Right renal pelvis (tissue), 4 donors: ENCODE measurements at places on chromosomes 4 and X. TPM values are rescaled to one million over a fixed set of nuclear protein-coding genes. Genes with fewer than 3 reads are reported as not detected.
A peak's percentile ranks its signal among the peaks of the same experiment; 100 is the strongest.

The VCX2 gene
- not detected for polyA plus RNA-seq

DNA sequence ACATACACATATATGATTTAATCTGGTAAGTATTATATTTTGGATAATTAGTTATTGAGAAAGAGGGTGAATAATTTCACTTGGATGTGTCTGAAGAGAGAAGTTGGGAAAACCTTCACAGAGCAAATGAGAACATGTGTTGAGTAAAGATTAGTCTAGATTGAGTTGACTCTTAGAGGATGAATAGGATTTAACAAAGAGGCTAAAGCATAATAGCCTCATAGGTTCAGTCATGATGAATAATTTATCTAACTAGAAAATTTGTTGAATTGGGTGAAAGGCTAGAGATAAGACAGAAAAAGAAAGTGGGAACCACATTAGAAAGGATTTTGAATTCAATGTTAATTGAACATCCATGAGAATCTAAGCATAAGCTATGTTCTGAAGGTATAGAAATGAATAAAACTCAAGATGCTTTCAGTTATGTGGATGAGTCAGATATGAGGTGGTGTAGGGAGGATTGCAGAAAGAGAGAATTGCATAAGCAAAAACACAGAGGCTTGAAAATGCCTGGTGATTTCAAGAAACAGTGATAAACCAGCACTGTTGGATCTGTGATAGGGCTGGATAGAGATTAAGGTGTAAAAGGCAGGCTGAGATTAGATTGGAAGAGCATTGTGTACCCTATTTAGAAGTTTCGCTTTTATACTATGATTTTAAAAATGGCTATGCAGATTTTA is 207.6 kb upstream of the NR3C2 start:
- DNase-seq, result no peak

- no peak for DNase-seq
Observed at GRCh38 chr4:9866931-9867330, 85.5 kb downstream of the DRD5 start.

DNA sequence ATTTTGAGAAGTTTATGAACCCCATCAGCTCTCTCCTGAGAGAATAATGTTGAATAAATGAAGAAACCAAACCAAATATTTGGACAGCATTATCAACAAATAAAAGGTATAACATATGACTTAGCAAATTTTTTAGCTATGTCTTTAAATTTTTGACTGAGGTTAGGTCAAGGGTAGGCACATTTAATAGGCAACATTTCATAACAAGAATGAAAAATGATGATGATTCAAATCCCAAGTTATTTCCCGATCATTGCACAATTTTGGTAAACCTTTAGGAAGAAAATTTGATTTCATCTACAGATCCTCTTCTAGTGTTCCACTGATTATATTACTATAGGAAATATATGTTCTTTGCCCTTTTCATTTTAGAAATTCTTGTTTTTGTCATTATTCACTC is 123.7 kb upstream of the TLR3 start:
- no peak for DNase-seq

DNA sequence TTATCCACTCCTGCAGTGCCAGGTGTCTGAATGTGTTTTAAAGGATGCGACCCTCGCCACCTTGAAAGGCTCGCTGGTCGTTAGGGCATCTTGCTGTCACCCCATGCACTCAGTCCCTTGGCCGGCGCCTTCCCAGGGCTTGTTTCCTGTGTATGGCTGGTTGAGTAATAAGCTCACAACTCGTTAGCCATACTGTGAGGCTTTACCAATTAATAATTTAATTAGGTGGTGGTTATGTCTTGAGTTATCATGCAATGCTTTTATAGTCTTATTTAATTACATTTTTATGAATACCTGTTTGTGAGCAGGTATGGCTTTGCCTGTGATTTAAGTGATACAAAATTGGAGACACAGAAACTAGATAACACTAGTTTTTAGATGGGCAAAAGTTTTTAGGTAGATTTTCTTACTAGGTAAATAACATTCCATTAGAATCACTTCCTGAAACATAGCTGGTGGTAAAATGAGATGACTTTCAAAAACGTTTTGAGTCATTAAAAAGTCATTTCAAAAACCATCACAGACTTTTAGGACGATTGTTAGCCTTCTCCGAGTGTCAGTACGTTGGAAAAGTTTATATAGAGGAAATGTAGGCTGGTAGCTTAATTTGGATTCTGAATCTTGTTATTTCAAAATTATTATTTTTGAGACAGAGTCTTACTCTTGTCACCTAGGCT is 18.2 kb downstream of the PTTG2 start:
- no peak for DNase-seq

DNA sequence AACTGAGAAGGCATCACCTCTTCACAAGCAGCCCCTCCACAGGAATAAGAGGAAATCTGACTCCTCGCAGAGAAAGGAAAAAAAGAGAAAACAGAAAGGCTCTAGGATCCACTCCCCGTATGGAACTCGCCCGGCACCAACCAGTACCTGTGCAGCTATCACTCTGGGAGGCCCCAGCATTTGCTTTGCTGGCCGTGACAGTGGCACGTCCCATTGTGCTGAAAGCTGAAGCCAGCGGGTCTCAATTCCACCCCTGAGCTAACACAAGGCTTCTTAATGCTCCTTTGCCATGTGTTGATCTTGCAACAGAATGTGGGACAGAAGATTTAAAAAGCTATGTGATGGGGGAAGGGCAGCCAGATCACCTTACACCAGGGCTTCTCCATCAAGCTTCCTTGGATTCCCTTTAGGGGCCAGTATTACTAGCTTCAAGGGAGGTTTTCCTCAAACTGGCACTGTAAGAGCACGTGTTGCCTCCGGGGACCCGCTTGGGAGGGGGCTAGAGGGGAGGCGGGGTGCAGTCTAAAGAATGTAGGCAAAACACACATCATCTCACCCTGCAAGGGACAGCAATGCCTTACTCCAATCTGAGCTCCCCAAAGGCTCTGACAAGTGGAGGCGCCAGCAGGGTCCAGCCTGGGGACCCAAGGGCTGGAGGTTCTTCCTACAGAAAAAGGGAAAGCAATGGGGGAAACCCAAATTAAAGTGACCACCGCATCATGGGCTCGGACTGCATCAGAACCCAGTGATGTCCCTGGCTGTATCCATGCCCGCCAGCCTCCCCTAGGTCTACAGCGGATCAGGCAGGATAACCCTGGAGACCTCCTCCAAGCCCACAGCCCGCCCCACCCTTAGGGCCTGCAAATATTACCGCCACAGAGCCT is 1.2 kb downstream of the USP46 start:
- DNase-seq, result no peak

- DNase-seq, result no peak
Observed at GRCh38 chrX:11756354-11757318, 1.4 kb upstream of the MSL3 start.

DNA sequence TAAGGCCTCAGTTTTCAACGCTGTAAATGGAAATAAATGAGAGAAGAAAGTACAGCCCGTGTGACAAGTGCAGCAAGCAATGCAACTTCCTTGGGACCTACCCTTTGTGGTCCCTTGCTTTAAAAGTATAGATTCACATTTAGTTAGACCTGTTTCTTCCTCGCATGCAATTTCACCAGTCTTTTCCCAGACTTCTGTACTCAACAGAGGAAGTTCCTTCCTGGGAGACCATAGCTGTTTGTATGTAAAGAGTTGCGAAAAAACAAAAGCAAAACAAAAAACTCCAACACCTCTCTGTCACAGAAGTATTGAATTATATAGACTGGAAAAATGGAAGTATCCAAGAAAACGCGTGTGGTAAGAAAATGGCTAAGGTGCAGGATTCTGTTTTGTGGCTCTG is 1.1 kb upstream of the IRF2 start:
- DNase-seq, result no peak

The MAGEB17 gene
- polyA plus RNA-seq, result 0.14 TPM

GRCh38 chr4:8893624-8894423 is 22.2 kb upstream of the HMX1 start:
- no peak for DNase-seq

DNA sequence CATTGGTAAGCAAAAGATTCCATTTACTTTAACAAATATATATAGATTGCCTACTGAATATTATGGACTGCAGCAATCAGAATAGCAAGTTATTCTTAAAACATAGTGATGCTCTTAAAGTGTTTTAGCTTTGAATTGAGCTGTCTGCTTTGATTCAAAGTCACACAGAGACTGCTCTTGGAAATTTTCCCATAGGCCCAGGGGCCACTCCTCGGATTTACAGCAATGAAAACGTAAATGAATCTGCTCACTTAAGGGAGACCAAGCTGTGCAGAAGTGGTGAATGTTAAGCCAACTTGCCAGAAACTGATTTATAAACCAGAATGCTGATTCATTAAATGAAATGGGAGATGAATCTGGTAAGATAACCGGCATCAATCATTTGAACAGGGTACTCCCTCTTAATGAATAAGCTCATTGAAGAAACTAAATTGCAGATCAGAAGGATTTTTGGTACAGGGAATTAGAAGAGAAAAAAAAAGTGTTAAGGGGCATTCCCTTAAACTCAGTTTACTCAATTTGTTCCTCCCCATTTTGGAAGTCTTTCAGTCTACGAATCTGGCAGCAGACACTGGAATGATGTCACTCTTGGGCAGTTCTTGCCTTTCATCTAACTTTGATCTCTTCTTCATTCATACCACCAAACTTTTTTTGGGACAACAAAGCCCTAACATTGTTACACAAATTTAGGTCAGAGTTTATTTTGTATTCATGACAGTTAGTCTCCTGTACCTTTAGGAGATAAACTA is 363.3 kb upstream of the MAGEB2 start:
- DNase-seq, result no peak

DNA sequence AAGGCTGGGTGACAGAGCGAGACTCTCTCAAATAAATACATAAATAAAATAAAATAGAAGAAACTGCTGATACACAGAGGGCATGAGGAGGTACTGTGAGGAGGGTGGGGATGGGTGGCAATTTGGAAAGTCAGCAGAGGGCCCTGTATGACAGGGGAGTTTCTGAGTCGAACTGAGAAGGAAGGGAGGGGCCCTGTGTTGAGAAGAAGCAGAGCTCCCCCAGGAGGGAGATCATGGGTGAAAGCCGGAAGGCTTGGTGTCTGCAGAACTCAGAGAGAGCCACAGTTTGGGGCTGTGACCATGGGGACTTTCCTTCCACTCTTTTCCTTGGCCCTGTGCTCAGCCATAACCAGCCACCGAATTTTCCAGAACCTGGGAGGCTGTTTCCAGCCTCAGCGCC is 24.8 kb upstream of the AFAP1 start:
- DNase-seq, result no peak

- DNase-seq, result no peak
Observed at GRCh38 chr4:140856621-140857062, 100.5 kb upstream of the TBC1D9 start.

DNA sequence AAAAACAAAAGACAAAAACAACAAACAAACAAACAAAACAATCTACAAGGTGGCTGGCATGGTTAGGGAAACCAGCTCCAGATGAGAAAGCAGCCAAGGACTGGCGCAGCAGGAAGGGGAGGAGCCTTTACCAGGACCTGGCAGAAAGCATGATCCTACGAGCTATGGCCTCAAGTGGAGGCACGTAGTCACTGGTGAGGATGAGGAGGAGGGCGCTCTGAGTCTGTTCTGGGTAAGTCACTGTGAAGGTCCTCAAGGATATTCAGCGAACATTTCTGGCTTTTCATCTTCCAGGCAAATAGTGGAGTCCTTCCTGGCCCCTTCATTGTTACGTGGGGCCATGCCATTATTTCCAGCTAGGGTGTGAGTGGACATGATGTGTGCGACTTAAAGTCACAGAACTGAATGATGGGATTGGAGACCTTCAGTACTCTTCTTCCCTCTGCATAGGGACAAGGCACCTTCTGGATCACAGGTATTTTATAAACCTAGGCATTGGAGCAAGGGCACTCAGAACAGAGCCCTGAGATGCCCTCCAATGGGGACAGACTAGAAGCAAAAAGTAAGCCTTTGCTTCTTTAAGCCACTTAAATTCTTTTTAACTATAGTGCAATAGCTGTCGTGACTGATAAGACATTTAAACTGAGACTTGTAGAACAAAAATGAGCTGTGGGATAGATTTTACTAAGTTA is 771.3 kb downstream of the RAB28 start:
- no peak for DNase-seq

The SPARCL1 gene
- 25.6 TPM for polyA plus RNA-seq

The STPG2 gene
- polyA plus RNA-seq, result 0.93 TPM

GRCh38 chrX:276581-277201 is 4.5 kb upstream of the PLCXD1 start:
- no peak for DNase-seq

DNA sequence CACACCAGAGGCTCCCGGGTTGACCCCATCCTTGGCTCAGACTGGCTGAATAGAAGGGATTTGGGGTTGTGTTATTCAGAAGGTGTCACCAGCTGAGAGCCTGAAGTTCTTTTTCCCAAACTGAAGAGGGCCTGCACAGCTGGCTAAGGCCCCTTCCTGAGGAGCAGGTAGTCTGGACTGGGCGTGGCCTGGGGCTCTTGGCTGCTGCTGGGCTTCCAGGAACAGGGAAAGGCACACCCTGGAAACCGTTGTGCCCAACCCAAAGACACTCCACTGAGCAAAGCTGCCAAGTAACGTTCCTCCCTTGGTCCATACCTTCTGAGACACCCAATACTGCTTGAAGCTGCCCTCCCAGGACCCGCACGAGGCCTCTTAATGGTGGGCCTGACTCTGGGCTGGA is 8.3 kb upstream of the CXCR3 start:
- DNase-seq, result no peak

GRCh38 chr4:98260047-98260578 is 1.1 kb upstream of the RAP1GDS1 start:
- peak; percentile 49 for DNase-seq

The FRMPD4 gene
- 0.10 TPM for polyA plus RNA-seq

DNA sequence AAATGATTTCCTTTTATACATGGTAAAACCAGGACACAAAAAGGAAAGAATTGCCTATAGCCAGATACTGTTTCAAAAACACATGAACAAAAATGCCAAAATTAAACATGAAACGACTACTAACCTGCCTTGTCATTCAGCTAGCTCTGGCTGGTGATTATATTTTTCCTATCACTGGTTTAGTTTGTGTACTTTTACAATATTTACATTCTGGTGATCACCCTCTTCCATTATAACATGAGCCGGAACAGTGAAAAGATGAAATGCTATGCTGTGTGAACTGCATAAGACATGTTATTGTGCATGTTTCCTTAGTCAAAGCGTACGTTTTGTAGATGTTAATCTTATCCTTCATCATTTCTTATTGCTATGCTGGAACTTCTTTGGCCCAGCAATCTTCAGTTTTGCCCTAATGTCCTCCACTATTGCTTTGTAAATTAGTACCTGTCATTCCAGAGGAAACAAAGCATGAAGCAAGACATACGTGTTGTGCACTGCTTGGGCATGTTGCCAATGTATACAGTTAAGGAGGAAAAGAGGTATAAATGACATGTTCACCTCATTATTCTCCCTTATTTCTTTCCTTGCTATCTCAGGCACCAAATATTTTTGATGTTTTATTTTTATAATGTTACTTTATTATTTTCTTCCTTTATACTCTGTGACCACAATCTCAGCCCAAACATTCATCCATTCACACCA is 386.3 kb downstream of the ARHGAP24 start:
- DNase-seq, result peak; percentile 74

DNA sequence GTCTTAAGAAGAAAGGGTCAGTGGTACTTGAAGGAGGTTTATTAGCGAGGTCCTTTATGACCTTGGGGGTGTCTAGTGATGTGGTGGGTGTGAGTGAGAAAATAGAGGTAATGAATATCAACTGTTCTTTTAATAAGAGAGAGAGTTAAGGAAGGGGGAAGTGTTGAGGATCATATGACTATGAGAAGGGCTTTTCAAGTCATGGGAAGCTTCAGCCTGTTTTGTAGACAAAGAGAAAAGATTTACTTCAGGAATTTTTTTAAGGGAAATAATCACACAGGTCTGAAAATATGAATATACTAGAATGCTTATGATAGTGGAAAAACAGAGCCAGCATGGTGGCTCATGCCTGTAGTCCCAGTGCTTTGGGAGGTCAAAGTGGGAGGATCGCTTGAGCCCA is 41.3 kb upstream of the MTMR1 start:
- no peak for DNase-seq

The NSG1 gene
- 5.4 TPM for polyA plus RNA-seq
